Activated CD4-positive, alpha-beta T cell treated with anti-CD3 and anti-CD28 coated beads, Interleukin-2, amount 50 U/mL, for 1 hour (primary cell): ENCODE measurements at places on chromosomes 13 and 19.

- DNase-seq, result no peak
Observed at GRCh38 chr19:45213031-45213430, 32.2 kb downstream of the EXOC3L2 start.

GRCh38 chr13:64934569-64935362 is 2295.4 kb downstream of the PCDH9 start:
- DNase-seq, result no peak

GRCh38 chr13:21897161-21897560 is 226.3 kb downstream of the FGF9 start:
- no peak for DNase-seq

- DNase-seq, result no peak
Observed at GRCh38 chr19:1558552-1558951, 9.6 kb downstream of the MEX3D start.
